MG63 (cell line): ENCODE measurements at places on chromosomes 16 and 17. TPM values are rescaled to one million over a fixed set of nuclear protein-coding genes. Genes with fewer than 3 reads are reported as not detected.

DNA sequence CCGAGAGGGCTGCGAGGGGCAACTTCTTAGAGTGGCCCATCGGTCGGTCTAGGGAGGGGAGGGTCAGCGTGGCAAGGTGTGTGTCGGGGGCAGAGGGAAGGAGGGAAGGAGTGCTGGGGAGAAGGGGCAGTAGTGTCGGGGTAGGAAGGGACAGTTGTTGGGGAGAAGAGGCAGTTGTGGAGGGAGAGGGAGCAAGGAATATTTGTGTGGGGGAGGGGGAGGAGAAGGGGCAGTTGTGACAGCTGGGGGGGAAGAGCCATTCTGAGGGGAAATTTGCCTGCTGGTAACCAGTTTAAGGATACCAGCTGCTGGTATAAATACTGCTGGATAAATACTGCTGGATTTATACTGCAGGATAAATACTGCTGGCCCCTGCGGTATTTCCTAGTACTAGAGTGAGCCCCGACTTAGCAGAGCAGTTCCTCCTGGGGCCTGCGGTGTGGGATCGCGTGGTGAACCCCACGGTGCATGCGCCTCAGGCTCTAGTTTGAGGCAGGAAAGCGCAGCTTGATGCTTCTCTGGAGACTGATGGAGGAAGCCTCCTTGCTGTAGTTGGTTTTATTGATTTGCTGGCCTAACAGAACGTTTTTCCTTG, 309 bp downstream of the DNAH2 start:
- DNase-seq = no peak

ATP1B2 gene
- not detected in 2 replicates for total RNA-seq

DNA sequence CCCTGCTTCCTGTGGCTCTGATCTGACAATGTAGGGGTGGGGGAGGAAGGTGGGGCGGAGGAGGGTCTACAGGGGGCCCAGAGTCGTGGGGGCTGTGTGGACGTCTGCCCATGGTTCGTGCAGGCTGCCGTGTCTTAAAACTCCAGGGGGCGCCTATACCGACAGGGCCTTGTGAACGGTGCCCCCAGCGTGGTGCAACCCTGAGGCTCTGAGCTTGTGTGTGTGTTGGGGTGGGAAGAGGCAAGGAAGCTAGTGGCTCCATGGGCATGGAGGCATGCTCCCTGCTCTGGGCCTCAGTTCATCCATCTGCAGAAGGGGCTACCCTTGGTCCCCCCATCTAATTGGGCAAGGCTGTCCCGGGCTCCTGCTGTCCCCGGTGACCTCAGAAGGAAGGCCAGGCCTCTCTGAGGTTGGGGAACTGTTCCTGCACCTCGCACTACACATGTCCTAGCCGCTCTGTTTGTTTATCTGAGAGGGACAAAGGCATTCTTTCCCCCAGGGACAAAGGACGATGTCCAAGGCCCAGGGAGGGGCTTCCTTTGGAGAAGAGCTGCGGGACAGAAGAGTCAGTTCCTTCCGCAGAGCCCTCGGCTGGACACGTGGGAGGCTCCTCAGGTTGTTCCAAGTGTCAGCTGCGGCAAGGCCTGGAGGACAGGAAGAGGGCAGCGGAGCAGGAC, 13.5 kb downstream of the CA4 start:
- no peak for DNase-seq

DNA sequence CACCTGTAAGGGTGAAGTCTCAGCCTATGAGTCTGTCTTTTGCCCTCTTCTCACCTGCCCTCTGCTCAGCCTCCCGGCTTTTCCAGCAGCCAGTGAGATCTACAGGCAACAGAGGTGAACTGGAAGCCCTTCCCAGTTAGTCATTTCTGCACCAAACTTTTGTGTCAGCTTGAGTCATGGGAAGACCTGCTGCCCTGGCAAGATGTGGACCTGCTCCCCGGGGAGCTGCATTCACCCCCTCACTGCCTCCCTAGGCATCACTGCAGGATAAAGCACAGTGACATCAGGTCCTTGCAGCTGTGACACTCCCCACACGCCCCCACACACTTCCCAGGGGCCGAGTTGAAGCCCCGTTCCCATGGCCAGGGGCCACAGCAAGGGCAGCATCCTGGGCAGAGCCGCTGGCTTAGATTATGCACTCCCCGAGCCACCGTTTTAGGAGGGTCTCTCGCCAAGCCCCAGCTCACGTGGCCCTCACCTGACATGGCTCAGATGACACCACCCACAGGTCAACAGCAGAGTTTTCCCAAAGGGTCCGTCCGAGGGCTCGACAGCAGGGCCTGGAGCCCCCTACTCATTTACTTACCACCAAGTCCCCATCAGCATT, 6.5 kb upstream of the ABR start:
- DNase-seq = peak; percentile 69

CHST5 gene
- not detected in 2 replicates for total RNA-seq

GRCh38 chr17:47703191-47703591, 9.2 kb downstream of the TBKBP1 start:
- no peak for DNase-seq

UTS2R gene
- total RNA-seq = not detected in 2 replicates

- DNase-seq = peak; percentile 57
These were observed 8.4 kb downstream of the TMEM95 start for GRCh38 chr17:7363311-7363710.

- DNase-seq = no peak
These were observed 103.9 kb upstream of the ZNF750 start for GRCh38 chr17:82943751-82944150.

DNA sequence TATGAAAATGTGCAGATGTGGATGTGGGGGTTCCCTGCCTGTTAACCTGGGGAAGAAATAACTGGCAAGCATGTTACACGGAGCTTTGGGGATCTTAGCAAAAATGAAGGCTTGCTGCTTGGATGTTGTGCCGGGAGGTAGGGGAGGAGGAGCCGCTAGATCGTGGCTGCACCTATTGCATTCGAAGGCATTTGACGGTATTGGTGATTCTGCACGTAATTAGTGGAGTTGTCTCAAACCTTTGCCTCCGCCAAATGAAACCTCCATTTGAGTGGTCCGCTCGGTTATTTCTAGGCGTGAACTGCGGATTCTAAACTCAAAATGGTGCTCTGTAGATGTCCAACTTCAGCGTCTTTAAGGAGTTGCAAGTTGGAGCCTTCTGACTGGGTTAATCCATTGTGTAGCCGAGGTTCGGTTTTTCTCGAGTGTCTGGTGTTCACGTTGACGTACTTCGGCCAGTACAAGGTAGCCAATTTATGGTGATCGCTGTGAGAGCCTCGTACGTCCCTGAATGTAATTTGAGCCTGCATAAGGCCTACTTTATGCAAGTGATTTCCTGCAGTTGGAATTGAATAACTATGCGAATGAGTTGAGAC, 1.5 kb downstream of the TNRC6C start:
- DNase-seq = no peak

DNA sequence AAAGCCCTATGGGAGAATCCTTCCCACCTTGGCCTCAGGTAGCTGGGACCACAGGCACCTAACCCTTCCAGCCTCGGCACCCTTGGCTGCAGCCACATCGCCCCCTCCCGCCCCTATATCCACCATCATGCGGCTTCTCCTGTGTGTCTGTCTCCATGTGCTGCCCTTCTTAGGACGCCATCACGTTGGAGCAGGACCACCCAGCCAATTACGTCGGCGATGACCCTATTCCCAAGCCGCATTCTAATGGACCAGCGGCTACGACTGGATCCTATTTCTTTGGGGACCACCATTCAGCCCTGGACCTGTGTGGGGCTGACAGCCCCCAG, 3.3 kb upstream of the CCDC57 start:
- DNase-seq = no peak

DNA sequence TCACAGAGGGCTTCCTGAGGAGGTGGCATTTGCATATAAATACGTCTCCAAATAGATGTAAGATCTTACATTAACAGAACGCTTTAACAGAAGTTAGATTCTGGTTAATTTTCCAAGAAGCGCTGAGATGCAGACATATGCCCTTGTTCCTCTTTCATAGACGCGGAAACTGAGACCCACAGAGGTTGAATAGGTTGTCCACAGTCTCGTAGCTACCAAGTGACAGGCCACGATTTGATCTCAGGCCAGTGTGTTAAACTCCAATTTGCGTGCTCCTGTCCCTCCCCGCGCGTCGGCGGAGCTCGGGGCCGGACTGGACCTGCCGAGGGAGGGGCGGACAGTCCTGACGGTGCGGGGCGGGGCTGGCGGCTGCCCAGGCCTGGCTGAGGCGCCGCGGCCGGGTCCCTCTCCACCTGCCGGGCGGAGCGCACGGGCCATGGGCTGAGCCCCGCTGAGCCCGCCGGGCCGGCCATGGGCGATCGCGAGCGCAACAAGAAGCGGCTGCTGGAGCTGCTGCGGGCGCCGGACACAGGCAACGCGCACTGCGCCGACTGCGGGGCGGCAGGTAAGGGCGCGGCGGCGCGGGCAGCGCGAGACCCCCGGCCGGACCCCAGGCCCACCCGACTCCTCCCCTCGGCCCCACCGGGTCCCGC, at the start of gene ADAP2:
TSS of gene ADAP2 (plus strand) at position 402 of the 653 bp plus-strand sequence. CDS start at position 472, 70 bp downstream.
- DNase-seq = no peak

KRTAP2-1 gene
- not detected in 2 replicates for total RNA-seq

SLC5A11 gene
- not detected in 2 replicates for total RNA-seq

DNA sequence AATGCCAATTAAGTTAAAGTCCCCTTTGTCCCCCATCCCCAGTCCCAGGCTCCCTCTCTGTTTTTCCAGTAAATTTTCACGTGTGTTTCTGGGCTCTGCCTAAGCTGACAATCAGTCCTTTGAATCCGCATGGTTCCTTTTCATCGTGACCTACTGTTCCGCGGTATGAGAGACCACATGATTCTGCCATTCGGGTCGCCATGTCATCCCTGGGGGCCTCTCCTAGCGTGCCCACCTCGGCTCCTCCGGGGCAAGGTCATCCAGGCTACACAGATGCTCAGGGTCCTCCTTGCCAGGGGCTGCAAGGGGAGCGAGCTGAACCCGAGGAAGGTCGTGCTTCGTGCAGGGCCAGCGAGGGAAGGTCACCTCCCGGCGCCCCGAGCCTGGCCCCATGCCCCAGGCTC, 157.6 kb downstream of the RAB11FIP4 start:
- no peak for DNase-seq

GRCh38 chr16:878072-878784, 77.7 kb upstream of the GNG13 start:
- DNase-seq = no peak

KIFC3 gene
- total RNA-seq = 196 and 322 TPM in 2 replicates

SPIRE2 gene
- total RNA-seq = 5.0 and 5.3 TPM in 2 replicates

GRCh38 chr16:82612263-82612662, 14.5 kb upstream of the CDH13 start:
- DNase-seq = no peak

CBFA2T3 gene
- not detected in 2 replicates for total RNA-seq

- DNase-seq = no peak
These were observed 104.5 kb upstream of the CIBAR2 start for GRCh38 chr16:85216522-85217375.

DNA sequence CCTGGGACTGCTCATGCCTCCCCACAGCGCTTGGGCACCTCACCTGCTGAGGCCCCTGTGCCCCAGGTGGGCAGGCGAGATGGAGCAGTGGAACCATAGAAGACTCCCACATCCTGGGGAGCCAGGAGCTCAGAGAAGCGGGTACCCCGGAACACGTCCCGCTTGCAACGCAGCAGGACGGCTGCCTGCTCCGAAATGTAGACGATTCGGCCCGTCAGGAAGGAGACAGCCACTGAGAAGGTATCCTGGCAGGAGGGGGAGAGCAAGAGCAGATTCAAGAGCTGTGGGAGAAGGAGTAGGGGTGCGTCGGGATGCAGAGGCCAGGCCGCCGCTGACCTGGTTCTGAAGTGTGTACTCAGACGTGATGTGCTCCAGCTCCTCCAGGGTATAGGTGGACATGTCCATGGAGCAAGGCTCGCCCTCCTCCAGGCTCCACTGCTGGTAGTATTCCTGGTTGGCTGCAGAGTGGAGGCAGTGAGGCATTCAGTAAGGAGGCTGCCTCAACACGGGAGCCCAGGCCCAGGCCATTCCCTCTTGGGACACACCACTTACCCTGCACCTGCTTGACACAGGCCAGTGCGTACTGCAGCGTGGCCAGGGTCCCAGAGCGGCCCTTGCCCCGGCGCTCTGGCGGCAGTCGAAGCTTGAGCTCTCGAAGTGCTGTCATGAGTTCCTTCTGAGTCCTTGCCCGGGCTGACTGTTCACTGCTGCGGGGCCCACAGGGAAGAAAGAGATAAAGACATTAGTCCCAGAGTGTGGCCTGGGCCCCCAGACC, 2.6 kb downstream of the PER1 start:
- no peak for DNase-seq

KIF2B gene
- not detected in 2 replicates for total RNA-seq

MAPK7 gene
- total RNA-seq = 2.8 and 10.1 TPM in 2 replicates

DNA sequence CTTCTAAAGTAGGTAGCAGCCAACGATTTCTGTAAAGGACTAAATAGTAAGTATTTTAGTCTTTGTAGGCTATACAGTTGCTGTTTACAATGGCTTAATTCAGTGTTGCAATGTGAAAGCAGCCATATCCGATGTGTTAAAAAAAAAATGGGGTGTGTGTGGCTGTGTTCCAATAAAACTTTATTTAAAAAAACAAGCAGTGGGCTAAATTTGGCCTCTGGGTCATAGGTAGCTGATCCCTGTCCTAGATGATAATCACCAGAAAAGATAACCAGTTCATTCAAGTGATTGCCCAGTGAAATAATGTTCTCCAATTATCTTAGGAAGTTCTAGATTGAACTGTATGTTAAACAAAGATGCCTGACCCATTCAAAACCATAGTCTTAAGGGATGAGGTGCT, 124.3 kb downstream of the MAP2K6 start:
- no peak for DNase-seq

ARHGAP23 gene
- total RNA-seq = 19.4 and 34.6 TPM in 2 replicates

GRCh38 chr17:40075201-40075941, 12.6 kb downstream of the THRA start:
- DNase-seq = no peak

DNA sequence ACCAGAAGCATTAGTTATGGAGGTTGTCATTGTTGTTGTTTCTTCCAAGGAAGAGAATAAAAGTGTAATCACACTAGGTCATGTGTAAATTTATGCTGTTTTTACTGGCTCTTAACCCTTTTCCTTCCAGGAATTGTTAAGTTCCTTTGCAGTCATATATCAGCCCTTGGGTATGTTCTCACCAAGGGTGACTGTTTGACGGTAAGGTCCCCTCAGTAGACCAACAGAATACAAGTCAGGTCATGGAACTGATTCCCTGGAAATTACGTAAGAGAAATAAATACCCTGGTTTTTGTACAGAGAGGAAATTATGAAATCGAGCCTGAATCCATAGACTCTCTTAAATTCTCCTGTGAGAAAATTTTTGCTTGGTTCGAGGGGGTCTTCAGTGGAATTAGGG, 11.2 kb upstream of the KCNJ2 start:
- DNase-seq = no peak

CCL16 gene
- total RNA-seq = not detected in 2 replicates

SLC38A8 gene
- not detected in 2 replicates for total RNA-seq

DNA sequence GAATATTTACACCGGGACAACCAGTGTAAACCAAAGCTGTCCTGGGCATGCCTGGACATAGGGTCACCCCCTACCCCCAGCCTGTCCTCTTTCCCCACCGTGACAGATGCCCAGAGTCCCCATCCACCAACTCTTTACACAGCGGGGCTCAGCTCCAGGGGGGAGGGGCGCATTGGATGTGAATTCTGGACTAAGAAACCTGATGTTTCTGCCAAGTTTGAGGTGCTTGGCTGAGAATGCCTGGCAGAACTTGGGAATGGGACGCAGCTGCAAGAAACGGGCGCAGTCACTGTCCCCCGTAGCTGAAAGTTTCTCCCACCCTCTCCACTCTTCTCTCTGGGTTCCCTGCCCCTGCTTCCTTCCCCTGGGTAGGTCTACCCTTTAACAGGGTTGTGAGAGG, 68.0 kb upstream of the CDC42EP4 start:
- no peak for DNase-seq

- DNase-seq = no peak
These were observed 151.4 kb downstream of the KATNIP start for GRCh38 chr16:27701381-27701780.

RNF112 gene
- not detected in 2 replicates for total RNA-seq

GRCh38 chr17:43418441-43419374, 19.9 kb downstream of the ARL4D start:
- DNase-seq = peak; percentile 96
